ENCODE measurements at places on chromosomes 4 and X.

GRCh38 chrX:111129921-111130320, 33.9 kb downstream of the PAK3 start:
- no peak for DNase-seq

DNA sequence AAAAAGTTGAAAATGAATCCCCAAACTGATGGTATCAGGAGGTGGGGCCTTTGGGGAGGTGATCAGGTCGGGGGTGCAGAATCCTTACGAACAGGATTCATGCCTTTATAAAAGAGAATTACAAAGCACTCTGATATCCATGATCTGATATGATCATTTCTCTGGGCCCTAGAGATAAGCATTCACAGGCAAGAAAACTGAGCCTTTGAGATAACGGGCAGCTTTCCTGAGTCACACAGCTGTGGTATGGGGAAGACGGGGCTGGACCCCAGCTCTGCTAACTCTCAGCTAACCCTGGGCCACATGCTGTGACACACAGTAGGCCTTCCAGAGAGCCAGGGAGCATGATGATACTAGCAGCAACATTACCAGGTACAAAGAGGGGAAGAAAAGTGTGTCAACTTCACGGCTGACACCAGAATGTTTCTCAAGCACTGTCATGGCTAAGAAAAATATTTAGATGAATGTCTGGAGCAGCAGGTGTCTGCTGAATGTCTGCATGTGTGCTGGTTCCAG, 85.1 kb downstream of the SLC2A9 start:
- no peak for DNase-seq

GRCh38 chr4:40247350-40247749, 50.5 kb downstream of the RHOH start:
- DNase-seq, result no peak

DNA sequence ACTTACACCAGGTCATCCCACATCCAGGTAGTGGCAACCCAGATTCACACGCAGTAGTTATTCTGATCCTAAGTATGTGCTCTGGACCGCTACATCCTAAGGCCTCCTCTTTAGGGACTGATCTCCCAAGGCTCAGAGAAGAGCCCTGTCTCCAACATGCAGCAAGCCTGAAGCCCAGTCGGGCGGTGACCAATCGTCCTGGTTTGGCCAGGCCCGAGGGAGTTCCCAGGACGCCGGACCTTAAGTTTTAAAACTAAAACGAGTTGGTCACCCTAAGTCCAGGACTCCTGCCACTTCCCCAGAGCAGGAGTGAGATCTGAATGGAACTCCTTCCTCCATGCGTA, 385 bp downstream of the LYAR start:
- DNase-seq, result no peak

DNA sequence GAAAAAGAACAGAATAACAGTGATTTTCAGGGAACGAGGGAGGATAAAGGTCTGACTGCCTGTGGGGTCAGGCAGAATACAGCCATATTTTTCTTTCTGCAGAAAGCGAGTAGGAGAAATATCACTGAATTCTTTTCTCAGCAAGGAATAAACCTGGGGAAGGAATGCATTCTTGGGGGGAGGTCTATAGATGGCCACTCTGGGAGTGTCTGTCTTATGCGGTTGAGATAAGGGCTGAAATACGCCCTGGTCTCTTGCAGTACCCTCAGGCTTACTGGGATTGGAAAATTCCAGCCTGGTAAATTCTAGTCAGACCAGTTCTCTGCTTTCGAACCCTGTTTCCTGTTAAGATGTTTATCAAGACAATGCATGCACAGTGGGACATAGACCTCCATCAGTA, 26.3 kb downstream of the CNGA1 start:
- DNase-seq, result no peak

DNA sequence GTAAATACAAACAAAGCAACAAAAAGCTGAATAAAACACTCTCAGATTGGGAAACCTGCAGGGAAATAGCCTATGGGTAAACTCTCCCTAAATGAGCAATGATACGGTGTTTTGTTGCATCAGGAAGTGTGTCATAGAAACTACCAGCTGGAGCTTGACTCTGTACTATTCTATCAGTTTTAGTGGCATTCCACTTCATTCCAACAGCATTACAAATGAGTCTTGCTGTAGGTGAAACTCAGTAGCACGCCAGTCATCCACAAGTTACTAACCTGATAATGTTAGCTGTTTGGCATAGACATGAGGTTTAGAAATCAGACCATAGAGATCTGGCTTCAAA, 24.9 kb downstream of the FGFBP1 start:
- peak; percentile 89 for DNase-seq

DNA sequence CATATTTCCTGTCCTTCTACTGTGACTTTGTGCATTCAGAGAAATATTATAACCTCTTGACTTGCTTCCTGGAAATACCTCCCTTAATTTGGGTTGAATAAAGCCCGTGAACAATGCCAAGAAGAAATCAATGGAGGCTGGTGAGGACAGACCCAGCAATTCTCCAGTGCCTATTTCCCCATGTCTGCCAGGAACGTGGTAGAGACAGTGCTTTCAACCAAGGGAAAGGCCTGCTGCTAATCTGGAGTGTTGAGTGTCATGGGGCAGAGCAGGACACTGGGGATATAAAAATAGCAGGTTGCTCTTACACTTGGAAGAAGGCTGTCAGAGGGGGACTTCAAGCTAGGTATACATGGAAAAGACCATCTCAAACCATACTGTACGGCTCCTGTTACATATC, 19.9 kb downstream of the TSC22D3 start:
- DNase-seq, result no peak

Measured in HS-5 (cell line).